ENCODE measurements at places on chromosomes 4 and X.

DNA sequence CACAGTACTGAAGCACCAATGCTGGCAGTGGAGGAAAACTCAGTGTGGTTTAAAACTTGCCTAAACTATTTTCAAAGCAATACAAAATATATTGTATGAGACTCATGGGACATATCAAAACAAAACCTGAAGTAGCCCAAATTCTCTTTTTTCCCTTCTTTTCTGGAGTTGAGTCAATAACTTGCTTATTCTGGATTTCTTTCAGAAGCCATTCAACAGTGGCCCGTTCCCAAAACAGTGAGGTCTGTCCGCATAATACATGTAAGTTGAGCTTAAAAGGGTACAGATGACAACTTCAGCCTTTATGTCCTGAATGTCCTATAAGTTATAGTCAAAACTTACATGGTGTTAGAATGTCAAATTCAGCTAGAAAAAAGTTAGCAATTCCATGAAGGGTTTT, 100.8 kb downstream of the SHISA3 start:
- DNase-seq = no peak

DNA sequence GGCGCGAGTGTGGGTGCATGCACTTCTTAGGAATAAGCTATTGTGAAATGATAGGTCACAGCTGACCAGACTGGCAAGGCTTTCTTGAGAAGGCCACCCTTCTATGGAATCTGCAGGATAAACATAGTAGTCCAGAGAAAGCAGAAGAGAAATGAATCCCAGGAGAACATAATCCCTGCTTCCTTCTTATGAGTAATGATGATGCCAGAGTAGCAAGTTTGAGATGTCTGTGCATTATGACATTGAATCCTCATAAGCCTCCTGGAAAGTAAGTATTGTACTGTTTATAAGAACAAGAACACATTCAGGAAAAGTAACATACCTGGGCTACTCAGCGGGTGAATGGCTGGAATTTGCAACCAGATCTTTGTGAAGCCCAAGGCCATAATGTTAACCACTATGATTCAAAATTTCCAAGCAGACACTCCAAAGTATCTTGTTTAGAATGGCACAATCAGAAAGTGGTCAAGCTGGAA, 272.1 kb upstream of the HS3ST1 start:
- DNase-seq = no peak

GRCh38 chrX:24988314-24988713, 27.5 kb downstream of the ARX start:
- no peak for DNase-seq

GRCh38 chr4:48180234-48180633, 46.2 kb upstream of the TXK start:
- no peak for DNase-seq

DNA sequence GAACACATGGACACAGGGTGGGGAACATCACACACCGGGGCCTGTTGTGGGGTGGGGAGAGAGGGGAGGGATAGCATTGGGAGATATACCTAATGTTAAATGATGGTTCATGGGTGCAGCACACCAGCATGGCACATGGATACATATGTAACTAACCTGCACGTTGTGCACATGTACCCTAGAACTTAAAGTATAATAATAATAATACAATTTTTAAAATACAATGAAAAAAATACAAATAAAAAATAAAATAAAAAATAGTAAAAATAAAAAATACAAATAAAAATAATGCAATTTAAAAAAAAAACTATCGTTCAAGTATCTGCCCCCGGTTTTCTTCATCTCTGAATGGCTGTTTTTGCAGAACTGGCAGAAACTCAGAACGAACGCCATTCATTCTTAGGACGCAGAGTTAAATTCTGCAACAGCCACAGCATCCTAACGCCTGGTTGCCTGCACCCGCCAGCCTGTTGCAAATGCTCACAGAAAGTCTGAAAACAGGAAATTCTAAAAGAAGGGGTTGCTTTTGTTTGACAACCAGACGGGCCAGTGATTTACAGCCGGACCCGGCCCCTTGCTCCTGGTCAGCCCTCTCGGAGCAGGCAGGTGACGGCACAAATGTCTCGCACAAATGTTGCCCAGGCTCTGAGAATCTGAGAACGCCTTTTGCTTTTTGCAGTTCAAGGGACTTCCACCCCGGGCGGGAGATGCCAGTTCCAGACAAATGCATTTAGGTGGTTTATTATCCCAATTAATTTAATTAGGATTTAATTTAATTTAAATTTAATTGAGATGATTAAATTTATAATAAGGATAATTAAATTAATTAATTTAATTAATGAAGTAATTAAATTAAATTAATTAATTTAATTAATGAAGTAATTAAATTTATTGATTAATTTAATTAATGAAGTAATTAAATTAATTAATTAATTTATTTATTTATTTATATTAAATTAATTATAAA, 47.8 kb downstream of the CRLF2 start:
- DNase-seq = no peak

All from prostate gland (tissue), 2 donors.